ENCODE measurements at places on chromosomes 13 and 19. TPM values are rescaled to one million over a fixed set of nuclear protein-coding genes. Genes with fewer than 3 reads are reported as not detected.

DNA sequence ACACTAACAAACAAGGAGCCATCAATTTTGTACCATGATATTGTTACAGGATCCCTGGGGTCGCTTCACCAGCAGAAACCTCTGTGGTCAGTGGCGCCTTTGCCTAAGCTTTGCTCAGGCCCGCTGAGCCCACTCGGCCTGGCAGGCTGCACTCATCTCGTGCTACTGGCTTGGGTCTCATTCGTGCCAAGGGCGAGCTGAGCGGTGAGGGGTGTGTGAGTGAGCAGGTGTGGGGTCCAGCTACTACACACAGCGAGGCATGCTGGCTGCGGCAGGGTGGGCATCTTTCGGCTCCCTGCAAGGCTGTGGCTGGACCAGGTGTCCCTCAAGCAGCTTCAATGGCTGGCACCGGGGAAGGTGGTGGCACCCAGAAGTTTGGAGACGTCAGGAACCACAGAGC is 19.1 kb downstream of the CPB2 start:
- no peak overlapping the region for H3K4me3 ChIP-seq
- H3K27ac ChIP-seq: no peak overlapping the region
- no peaks in the 10 kb centered on the region for H3K36me3 ChIP-seq
- no peaks in the 10 kb centered on the region for H3K4me1 ChIP-seq

PRSS57 gene
- not detected for total RNA-seq

ONECUT3 gene
- not detected for total RNA-seq

DNA sequence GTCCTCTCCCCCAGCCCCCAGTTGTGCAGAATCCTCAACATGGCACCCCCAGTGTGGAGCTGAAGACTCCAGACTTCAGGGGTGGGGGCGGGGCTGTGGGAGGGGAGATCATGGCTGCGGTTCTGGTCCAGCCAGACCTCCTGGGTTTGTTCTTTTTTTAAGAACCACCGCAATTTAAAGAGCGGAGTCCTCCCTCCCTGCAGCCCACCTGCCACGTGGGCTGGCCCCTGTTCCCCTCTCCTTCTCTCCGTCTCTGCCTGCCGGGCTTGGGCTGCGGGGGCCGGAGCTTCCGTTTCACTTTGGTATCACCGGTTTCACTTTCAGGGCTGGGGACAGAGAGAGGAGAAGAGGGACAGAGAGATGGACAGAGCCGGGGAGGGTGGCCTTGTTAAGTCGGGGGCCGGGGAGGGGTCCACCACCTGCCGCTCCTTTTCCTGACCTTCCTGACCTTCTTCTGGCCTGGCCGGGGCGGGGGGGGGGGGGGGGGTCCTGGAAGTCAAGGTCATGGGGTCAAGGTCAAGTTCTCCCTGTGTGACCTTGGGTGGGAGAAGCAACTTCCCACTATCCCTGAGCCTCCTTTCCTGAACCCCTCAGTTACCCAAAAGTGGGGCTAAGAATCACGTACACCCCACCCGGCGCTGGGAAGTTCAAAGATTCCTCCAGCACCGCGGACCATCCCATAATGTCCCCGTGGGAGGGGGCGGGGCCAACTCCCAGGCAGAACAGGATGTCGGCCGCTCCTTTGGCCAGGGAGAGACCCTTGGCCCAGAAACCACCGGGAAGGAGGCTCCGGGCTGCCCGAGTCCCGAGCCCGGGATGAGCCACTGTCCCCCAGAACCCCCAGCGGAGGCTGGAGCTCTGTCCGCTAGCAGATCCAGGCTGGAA is 11.3 kb upstream of the ZBTB7A start:
- no peaks in the 10 kb centered on the region for H3K36me3 ChIP-seq
- peak overlapping the region; percentile 87 for H3K27ac ChIP-seq
- peaks cover 21% of the 10 kb centered on the region for H3K4me1 ChIP-seq
- peak overlapping the region; percentile 61 for H3K4me3 ChIP-seq

PSG2 gene
- total RNA-seq: not detected

- no peak for DNase-seq
- no peaks in the 10 kb centered on the region for H3K4me1 ChIP-seq
- no peaks in the 10 kb centered on the region for H3K27me3 ChIP-seq
- H3K27ac ChIP-seq: no peak overlapping the region
- H3K4me3 ChIP-seq: no peak overlapping the region
- H3K36me3 ChIP-seq: no peaks in the 10 kb centered on the region
These were observed 10.6 kb downstream of the ACOD1 start for GRCh38 chr13:76958841-76959432.

GRCh38 chr13:77697217-77698103 is at the start of gene SLAIN1:
SLAIN1 (plus strand) TSS chr13:77697687; CDS start chr13:77697914, 227 bp downstream.
- H3K4me3 ChIP-seq: peak within 1 kb of the TSS; percentile 80
- peak within 1 kb of the TSS; percentile 59 for H3K27ac ChIP-seq
- no peaks in the 10 kb centered on the region for H3K36me3 ChIP-seq
- peaks cover 11% of the 10 kb centered on the region for H3K27me3 ChIP-seq
- peak; percentile 81 for DNase-seq

- no peak overlapping the region for H3K27ac ChIP-seq
- peaks cover 8% of the 10 kb centered on the region for H3K4me1 ChIP-seq
- no peak overlapping the region for H3K4me3 ChIP-seq
- peaks cover 10% of the 10 kb centered on the region for H3K27me3 ChIP-seq
- no peak for DNase-seq
These were observed 179.1 kb downstream of the ZNF536 start for GRCh38 chr19:30551271-30551670.

- H3K4me1 ChIP-seq: peaks cover 12% of the 10 kb centered on the region
- no peak for DNase-seq
- peak overlapping the region; percentile 58 for H3K4me3 ChIP-seq
- no peaks in the 10 kb centered on the region for H3K36me3 ChIP-seq
- peaks cover 25% of the 10 kb centered on the region for H3K27me3 ChIP-seq
These were observed 31.3 kb upstream of the FEM1A start for GRCh38 chr19:4760285-4760650.

DNA sequence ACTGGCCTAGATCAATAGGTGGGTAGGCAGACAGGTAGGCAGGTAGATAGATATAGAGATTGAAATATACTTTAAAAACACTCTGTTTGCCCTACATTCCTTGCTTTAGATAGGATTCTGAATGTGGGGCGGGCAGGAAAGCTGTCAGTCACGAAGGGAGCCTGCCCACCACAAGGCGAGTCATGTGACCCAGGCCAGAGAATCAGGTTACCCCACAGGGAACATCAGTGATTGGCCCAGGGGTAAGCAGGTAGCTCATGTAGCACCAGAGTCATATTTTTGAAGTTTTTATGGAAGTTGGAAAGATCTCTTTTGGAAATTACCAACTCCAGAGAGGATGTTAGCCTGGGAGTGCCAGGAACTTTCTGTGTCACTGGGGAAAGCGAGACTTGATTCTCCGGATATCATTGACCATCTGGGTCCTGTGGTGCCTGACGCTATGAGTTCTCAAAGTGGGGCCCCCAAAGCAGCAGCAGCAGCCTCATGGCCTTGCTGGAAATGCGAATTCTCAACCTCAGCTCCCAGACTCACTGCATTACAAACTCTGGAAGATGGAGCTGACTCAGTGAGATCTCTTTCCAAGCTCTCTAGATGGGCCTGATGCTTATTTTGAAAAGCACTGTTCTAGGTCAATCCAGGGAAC is 60.3 kb downstream of the IRS2 start:
- H3K27ac ChIP-seq: no peak overlapping the region
- no peaks in the 10 kb centered on the region for H3K36me3 ChIP-seq
- no peak overlapping the region for H3K4me3 ChIP-seq
- DNase-seq: no peak
- no peaks in the 10 kb centered on the region for H3K4me1 ChIP-seq
- peaks cover 31% of the 10 kb centered on the region for H3K27me3 ChIP-seq

NLRP5 gene
- not detected for total RNA-seq

- peaks cover 21% of the 10 kb centered on the region for H3K4me1 ChIP-seq
- peaks cover 8% of the 10 kb centered on the region for H3K36me3 ChIP-seq
- H3K27me3 ChIP-seq: no peaks in the 10 kb centered on the region
- peak; percentile 87 for DNase-seq
- H3K27ac ChIP-seq: peak overlapping the region; percentile 92
These were observed 57.1 kb downstream of the ZNF568 start for GRCh38 chr19:36973021-36973843.

- no peaks in the 10 kb centered on the region for H3K27me3 ChIP-seq
- H3K4me1 ChIP-seq: peaks cover 49% of the 10 kb centered on the region
- peak overlapping the region; percentile 95 for H3K27ac ChIP-seq
- DNase-seq: no peak
- peak overlapping the region; percentile 82 for H3K4me3 ChIP-seq
These were observed 1.1 kb downstream of the TECR start for GRCh38 chr19:14530506-14530905.

DNA sequence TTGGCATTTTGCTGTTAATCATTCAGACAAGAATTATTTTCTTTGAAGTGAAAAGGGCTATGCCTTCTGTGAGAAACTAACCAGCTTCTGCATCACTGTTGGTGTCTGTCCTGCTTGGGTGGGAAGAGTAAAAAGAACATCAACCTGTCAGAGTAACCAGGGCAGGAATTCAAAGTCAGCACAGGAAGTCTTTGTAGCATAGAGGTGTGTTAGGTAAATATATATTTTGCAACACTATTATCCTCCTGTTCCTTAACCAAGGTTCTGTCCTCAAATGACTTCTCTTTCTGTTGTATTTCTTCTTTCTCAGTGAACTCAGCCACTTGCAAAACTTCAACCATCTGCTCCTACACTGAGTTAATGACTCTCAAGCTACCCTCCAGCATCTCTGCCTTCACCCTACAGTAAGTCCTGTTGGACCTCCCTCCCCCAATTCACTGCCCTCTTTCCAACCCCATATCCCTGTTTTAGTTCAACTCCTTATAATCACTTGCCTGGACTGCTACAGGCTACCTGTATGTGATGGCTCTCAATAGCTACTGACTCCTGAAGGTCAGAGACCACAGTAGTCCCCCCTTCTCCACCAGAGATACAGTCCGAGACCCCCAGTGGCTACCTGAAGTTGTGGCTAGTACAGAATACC is 49.9 kb downstream of the SMAD9 start:
- no peak for DNase-seq
- H3K27ac ChIP-seq: no peak overlapping the region
- peaks cover 29% of the 10 kb centered on the region for H3K36me3 ChIP-seq
- H3K4me1 ChIP-seq: no peaks in the 10 kb centered on the region

- H3K4me1 ChIP-seq: no peaks in the 10 kb centered on the region
- H3K27ac ChIP-seq: no peak overlapping the region
- DNase-seq: no peak
- no peaks in the 10 kb centered on the region for H3K36me3 ChIP-seq
- H3K27me3 ChIP-seq: peaks cover 6% of the 10 kb centered on the region
These were observed 378.5 kb downstream of the FGF9 start for GRCh38 chr13:22049384-22049783.

KLK3 gene
- not detected for total RNA-seq

GRCh38 chr19:13215572-13216380 is 65.6 kb downstream of the IER2 start:
- no peak overlapping the region for H3K27ac ChIP-seq
- H3K27me3 ChIP-seq: no peaks in the 10 kb centered on the region
- no peaks in the 10 kb centered on the region for H3K36me3 ChIP-seq
- no peak for DNase-seq
- H3K4me3 ChIP-seq: no peak overlapping the region

IGFL1 gene
- total RNA-seq: not detected

- peaks cover 59% of the 10 kb centered on the region for H3K27me3 ChIP-seq
These were observed 5.5 kb upstream of the ADAMTS10 start for GRCh38 chr19:8615813-8616596.
